ENCODE measurements at places on chromosomes 3 and 15.

- DNase-seq = no peak
Measured at GRCh38 chr3:158602227-158602626, 31.2 kb downstream of the MLF1 start.

- no peak for DNase-seq
Measured at GRCh38 chr15:40594429-40594836, 384 bp downstream of the KNL1 start.

- DNase-seq = no peak
Measured at GRCh38 chr15:45091161-45091560, 22.8 kb downstream of the DUOX2 start.

DNA sequence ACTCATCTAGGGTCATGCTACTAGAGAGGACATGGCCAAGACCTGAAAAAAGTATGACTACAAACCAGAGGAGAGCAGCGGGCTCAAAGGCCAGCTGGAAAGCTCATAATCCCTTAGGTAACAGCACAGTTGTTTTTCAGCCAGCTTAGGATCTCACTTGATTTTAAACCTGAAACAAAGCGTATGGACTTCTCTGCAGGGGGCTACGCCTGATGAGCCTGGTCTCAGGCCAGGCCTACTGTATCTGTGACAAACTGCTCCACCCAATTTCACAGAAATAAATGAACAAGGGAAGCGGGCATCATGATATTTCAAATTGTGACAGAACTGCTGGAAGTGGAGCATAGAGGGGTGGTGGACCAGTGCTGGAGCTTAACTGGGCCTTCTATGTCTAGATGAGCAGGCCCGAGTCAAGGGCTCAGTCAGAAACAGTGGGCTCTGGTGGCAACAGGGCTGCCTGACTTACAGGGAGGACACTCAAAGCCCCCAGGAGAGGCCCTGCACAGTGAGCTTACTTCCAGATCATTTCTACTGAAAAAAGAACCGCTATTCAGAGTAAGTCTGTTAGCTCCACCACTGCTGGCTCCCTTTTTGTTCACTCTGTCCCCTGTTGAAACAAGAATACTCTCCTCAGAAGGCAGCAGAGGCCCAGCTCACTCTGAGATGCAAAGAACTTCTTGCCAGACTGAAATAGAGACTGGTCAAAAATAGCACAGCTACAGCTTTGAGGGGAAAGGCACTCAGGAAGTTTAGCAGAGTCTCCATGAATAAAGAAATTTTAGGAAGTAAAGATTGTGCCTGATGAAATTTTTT is 47.0 kb downstream of the LRIG1 start:
- DNase-seq = no peak

DNA sequence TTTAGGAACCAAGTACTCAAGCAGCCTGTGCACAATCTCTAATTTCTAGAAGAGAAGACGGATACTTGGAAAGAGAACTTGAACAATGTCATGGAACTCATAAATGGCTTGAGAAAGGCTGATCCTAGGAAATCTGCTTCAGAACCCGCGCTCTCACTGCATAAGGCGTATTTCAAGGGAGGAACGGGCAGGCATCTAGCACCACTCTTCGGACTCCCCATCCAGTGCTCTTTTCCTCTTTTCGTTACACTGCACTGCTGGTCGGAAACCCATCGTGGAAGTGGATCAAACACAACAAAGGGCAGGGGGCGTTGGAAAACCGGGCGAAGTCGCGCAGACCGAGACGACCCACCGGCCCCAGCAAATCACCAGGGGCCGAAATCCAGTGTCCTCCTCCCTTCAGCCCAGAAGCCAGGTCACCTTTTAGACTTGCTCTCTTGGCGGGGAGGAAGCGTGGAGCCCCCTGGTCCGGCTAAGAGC is 539 bp upstream of the TLNRD1 start:
- DNase-seq = no peak

- DNase-seq = no peak
Measured at GRCh38 chr3:17160597-17160996, 275.8 kb downstream of the PLCL2 start.

GRCh38 chr15:56640549-56640948 is 92.8 kb downstream of the ZNF280D start:
- DNase-seq = no peak
